Astrocyte (in vitro differentiated cells and primary cell): ENCODE measurements at places on chromosomes 3 and 15. TPM values are rescaled to one million over a fixed set of nuclear protein-coding genes. Genes with fewer than 3 reads are reported as not detected.

NAALADL2 gene
- 2.7 and 3.3 TPM in 2 replicates for total RNA-seq

MINAR1 gene
- total RNA-seq: 1.7 TPM in 2 replicates

EHHADH gene
- total RNA-seq: 4.4 and 4.7 TPM in 2 replicates

RASL12 gene
- total RNA-seq: 0.32 and 0.36 TPM in 2 replicates

TMF1 gene
- total RNA-seq: 46.0 and 46.8 TPM in 2 replicates

CPNE9 gene
- 0.20 TPM in 1 of 2 replicates, not detected in the other for total RNA-seq

ROPN1B gene
- total RNA-seq: not detected in 2 replicates

NUSAP1 gene
- total RNA-seq: 6.5 and 7.7 TPM in 2 replicates

KLF15 gene
- total RNA-seq: 0.29 and 0.34 TPM in 2 replicates

INSYN1 gene
- 5.2 and 9.1 TPM in 2 replicates for total RNA-seq

NANOGP8 gene
- not detected in 2 replicates for total RNA-seq

LRTM1 gene
- not detected in 2 replicates for total RNA-seq

DNA sequence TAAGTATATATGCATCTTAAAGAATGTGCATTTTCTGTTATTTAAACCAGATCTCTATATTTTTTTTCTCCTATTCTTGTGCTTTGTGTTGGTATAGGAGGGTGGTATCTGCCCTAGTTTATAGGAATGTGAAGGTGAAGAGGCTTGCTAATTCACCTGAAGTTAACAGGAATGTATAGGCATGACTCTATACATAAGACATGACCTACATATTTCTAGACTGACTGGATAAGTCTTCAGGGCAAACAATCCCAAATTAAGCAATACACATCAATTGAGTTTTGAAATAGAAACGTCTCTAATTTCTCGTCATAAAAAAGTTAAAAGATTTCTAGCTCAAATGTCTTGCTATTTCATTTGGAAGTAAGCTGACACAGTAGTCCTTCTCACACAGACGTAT, 410.0 kb downstream of the DIPK2A start:
- no peak overlapping the region for H3K27ac ChIP-seq
- H3K4me3 ChIP-seq: no peak overlapping the region
- H3K27me3 ChIP-seq: no peaks in the 10 kb centered on the region
- DNase-seq: no peak
- H3K4me1 ChIP-seq: no peaks in the 10 kb centered on the region

DNA sequence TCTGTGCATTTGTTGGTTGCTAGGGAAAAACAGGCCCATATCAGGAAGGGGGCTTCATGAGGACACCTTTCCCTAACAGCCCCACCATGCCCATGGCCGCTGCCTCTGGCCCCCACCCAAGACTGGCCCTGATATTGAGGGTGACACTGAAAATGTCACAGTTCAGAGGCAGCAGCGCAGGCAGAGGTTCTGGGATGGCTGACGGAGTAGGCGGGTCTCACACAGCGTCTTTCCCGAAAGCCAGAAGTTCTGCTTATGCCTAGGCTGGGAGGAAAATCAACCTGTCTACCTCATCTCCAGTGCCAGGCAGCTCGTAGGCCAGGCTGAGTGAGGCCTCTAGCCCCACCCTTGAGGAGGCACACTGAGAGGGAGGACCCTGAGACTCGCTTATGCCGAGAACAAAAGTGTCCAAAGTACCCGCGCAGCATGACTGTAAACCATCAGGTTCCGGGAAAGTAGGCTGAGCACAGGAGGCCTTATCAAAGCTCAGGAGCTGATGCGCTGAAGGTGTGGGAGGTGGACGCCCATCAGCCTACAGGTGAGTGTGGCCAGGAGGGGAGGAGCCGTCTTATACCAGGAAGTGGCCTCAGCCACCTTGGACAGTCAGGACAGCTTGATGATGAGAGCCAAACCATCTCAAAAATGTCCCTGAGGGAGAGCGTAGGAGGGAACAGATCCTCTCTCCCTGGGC, 27.5 kb downstream of the GRAMD2A start:
- H3K4me3 ChIP-seq: no peak overlapping the region
- no peaks in the 10 kb centered on the region for H3K36me3 ChIP-seq
- no peak overlapping the region for H3K27ac ChIP-seq
- H3K27me3 ChIP-seq: peaks cover 2% of the 10 kb centered on the region
- no peak for DNase-seq
- H3K4me1 ChIP-seq: peaks cover 11% of the 10 kb centered on the region

DNA sequence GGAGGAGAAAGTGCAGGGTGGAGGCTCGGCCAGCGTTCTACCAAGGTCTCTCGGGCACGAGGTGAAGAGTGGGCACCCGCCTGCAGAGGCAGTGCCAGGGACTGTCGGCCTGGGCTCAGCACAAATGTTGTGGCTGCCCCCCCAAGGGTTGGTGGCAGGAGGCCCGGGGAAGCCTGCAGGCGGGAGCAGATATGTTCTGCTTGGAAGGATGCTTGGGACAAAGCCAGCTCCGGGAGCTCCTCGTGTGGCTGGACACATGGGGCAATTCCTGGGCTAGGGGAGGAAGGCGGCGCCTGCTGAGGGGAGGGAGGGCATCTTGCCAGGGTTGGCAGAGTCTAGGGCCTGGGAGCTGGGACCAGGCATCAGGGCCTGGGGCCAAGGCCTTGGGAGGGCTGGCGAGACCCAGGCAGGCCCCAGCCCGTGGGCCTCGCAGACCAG, 30.4 kb upstream of the FBLN2 start:
- no peak overlapping the region for H3K27ac ChIP-seq
- no peaks in the 10 kb centered on the region for H3K27me3 ChIP-seq
- peaks cover 3% of the 10 kb centered on the region for H3K4me1 ChIP-seq
- H3K36me3 ChIP-seq: no peaks in the 10 kb centered on the region

- no peaks in the 10 kb centered on the region for H3K27me3 ChIP-seq
- no peaks in the 10 kb centered on the region for H3K4me1 ChIP-seq
- H3K4me3 ChIP-seq: peak overlapping the region; percentile 68
- DNase-seq: no peak
- no peaks in the 10 kb centered on the region for H3K36me3 ChIP-seq
These were observed 1.1 kb upstream of the PPARG start for GRCh38 chr3:12287727-12288181.

GRCh38 chr3:140164922-140165590, 230.1 kb downstream of the CLSTN2 start:
- no peaks in the 10 kb centered on the region for H3K36me3 ChIP-seq
- H3K4me1 ChIP-seq: peaks cover 9% of the 10 kb centered on the region
- no peaks in the 10 kb centered on the region for H3K27me3 ChIP-seq
- peak; percentile 29 for DNase-seq
- peak overlapping the region; percentile 28 for H3K27ac ChIP-seq

GRCh38 chr3:49513494-49514124, 40.7 kb upstream of the BSN start:
- H3K4me1 ChIP-seq: no peaks in the 10 kb centered on the region
- H3K27ac ChIP-seq: no peak overlapping the region
- H3K4me3 ChIP-seq: no peak overlapping the region
- no peaks in the 10 kb centered on the region for H3K27me3 ChIP-seq

DNA sequence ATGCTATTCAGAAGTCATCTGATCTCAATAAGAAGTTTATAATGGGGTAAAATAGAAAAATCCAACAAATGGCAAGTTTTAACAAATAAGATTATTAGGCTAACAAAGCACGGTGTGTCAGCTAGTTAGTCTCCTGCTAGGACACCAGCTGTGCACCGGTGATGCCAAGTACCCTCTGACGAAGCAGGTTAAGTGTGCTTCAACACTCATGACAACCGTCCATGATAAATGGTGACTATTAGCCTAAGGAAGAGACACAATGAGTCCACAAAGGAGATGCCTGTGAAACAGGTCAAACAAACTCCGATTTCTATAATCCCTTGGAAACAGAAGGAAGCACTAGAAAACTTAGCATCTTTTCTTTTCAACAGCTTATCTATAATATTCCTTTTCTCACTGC, 36.5 kb downstream of the ATP13A3 start:
- no peak overlapping the region for H3K27ac ChIP-seq
- no peaks in the 10 kb centered on the region for H3K4me1 ChIP-seq
- H3K4me3 ChIP-seq: no peak overlapping the region
- no peaks in the 10 kb centered on the region for H3K27me3 ChIP-seq
- H3K36me3 ChIP-seq: peaks cover 61% of the 10 kb centered on the region

DNA sequence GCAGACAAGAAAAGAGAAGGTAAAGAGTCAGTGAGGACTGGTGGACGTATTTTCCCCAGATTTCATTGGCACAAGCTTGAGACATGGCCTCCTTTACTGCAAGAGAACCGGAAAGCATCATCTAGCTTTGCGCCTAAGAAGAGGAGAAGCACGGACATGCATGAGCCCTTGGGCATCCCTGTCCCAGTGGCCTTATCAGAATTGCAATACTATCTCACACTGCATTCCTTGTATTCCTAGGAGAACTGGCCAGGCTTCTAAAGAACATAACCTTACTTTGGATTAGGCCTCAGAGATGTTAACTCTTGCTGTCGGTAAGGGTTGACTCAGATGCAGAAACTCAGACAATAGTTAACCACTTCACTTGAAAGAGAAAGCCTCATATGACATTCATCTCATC, 229.5 kb upstream of the PRICKLE2 start:
- H3K4me1 ChIP-seq: peaks cover 11% of the 10 kb centered on the region
- DNase-seq: no peak
- no peak overlapping the region for H3K4me3 ChIP-seq

DNA sequence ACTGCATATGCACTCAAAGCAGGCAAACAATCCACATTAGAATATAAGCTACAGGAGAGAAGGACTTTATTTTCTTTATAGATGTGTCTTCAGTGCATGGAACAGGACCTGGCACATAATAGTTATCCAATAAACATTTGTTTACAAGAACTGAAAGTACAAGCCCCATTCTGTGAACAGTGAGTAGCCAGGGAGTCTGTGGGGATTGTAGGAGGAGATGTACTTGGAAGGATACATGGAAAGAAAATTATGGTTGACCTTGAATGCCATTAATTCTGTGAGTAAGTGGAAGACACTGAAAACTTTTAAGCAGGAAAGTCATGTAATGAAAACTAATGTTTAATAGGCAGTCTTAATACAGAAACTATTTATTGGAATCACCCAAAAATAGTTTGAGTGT, 28.3 kb downstream of the MASP1 start:
- peak; percentile 32 for DNase-seq
- no peaks in the 10 kb centered on the region for H3K36me3 ChIP-seq
- H3K4me3 ChIP-seq: no peak overlapping the region

GRCh38 chr3:63450023-63450422, 171.9 kb downstream of the SYNPR start:
- H3K36me3 ChIP-seq: no peaks in the 10 kb centered on the region
- no peak overlapping the region for H3K4me3 ChIP-seq
- no peak overlapping the region for H3K27ac ChIP-seq
- peak; percentile 52 for DNase-seq
- peaks cover 2% of the 10 kb centered on the region for H3K27me3 ChIP-seq
- no peaks in the 10 kb centered on the region for H3K4me1 ChIP-seq

- H3K27ac ChIP-seq: no peak overlapping the region
- peaks cover 3% of the 10 kb centered on the region for H3K36me3 ChIP-seq
- no peak for DNase-seq
- no peaks in the 10 kb centered on the region for H3K27me3 ChIP-seq
- H3K4me3 ChIP-seq: no peak overlapping the region
- peaks cover 27% of the 10 kb centered on the region for H3K4me1 ChIP-seq
These were observed 68.6 kb downstream of the SLC6A6 start for GRCh38 chr3:14471016-14471415.

DNA sequence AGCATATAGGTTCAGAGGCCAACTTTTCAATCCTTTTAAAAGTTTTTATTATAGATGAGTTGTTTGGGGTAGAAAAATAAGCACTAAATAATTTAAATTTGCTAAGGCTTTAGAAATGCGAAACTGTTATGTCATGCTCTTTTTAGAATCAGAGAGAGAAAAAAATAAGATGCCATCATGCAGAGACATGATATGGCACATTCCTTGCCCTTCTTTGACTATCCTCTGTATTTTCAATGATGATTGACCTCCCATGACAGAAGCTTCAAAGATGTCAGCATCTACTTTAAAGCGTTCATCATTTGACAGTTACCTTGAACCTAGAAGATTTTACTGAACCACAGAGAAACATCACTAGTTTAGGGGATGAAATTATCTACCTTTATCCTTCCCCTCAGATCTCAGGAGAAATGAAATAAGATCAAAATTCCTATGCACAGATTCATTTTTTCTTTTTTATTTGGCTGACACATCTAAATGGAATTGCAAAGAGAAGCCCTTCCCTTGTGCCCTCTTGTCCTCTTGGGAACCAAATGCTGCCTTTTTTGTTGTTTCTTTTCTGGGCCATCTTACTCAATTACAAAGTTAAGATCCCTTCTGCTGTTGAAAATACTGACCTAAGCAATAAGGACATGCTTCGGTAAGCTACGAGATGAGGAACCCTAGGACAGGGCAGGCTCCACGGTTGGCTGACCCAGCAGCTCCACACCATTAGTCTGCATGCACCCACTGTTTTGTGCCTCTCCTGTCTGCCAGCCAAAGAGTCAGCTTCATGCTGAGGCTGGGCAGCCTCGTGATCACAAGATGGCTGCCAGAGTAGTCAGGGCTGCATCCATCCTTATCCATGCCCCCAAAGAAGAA, 289.7 kb upstream of the TPM1 start:
- no peak overlapping the region for H3K4me3 ChIP-seq
- DNase-seq: peak; percentile 29
- H3K4me1 ChIP-seq: peaks cover 25% of the 10 kb centered on the region
- H3K27ac ChIP-seq: no peak overlapping the region
- no peaks in the 10 kb centered on the region for H3K27me3 ChIP-seq

- H3K4me1 ChIP-seq: no peaks in the 10 kb centered on the region
- no peak overlapping the region for H3K4me3 ChIP-seq
- no peak overlapping the region for H3K27ac ChIP-seq
- H3K27me3 ChIP-seq: no peaks in the 10 kb centered on the region
These were observed 444.7 kb upstream of the CNTN3 start for GRCh38 chr3:75059120-75059519.

- peak; percentile 56 for DNase-seq
- peaks cover 26% of the 10 kb centered on the region for H3K4me1 ChIP-seq
- no peak overlapping the region for H3K4me3 ChIP-seq
- H3K36me3 ChIP-seq: no peaks in the 10 kb centered on the region
- no peaks in the 10 kb centered on the region for H3K27me3 ChIP-seq
- peak overlapping the region; percentile 84 for H3K27ac ChIP-seq
These were observed 76.7 kb upstream of the DCBLD2 start for GRCh38 chr3:98978068-98978811.

- no peak for DNase-seq
- no peak overlapping the region for H3K4me3 ChIP-seq
- H3K36me3 ChIP-seq: no peaks in the 10 kb centered on the region
- no peak overlapping the region for H3K27ac ChIP-seq
These were observed 75.4 kb upstream of the POMGNT2 start for GRCh38 chr3:43181202-43181821.

- no peak for DNase-seq
- H3K36me3 ChIP-seq: peaks cover 38% of the 10 kb centered on the region
- no peak overlapping the region for H3K4me3 ChIP-seq
- H3K27ac ChIP-seq: no peak overlapping the region
- H3K4me1 ChIP-seq: peaks cover 27% of the 10 kb centered on the region
These were observed 185.2 kb downstream of the GHSR start for GRCh38 chr3:172262991-172263608.
